ENCODE measurements at places on chromosomes 11 and 22.
A peak's percentile ranks its signal among the peaks of the same experiment; 100 is the strongest.

GRCh38 chr22:33766091-33766490, 154.2 kb downstream of the LARGE1 start:
- DNase-seq = no peak

DNA sequence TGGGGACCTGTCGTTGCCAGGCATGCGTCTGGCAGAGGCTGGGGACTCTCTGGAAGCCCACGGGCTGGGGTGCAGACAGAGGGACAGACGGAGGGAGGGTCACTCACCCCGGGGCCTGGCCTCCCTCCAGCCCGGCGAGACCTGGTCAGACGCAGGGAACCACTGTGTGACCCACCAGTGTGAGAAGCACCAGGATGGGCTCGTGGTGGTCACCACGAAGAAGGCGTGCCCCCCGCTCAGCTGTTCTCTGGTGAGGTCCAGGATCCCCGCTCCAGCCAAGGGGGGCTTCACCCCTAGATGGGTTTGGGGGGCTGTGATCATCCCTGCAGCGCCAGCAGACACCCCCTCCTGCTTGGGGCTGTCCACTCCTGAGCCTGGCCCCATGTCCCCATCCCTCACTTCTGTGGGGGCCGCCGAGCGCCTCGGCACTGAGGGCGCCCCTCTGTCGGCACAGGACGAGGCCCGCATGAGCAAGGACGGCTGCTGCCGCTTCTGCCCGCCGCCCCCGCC, 23.6 kb upstream of the MUC5B start:
- DNase-seq = no peak

DNA sequence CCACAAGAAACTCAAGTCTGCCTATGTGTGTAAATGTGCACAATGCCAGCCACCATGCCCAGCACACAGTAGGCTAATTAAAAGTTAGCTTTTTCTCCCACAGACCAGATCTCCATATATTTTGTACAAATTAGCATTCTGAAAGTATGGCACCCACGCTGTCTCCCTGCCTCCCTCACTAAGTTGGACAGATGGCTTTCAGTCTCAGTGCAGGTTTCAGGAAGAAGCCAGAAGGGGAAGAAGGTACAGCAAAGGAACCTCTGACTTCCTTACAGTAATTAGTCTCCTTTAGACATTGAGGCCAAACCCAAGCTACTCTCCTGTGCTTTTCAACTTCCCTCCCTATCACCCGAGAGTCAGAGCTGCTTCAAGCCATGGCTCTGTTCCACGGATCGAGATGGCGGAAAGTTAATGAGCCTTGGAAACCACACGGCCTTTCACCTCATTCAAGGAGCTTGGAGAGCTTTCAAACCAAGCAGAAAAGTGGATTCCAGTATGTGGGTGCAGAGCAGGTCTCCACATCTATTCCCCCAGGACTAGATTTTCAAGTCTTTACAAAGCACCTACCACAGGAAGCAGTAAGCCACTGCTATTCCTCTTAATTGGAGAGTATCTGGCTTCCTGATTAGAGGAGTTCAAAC, 221.1 kb upstream of the NARS2 start:
- DNase-seq = no peak

- no peak for DNase-seq
These were observed 1509.3 kb downstream of the FAM181B start for GRCh38 chr11:81224396-81224795.

- no peak for DNase-seq
These were observed 268.4 kb downstream of the NELL1 start for GRCh38 chr11:20937826-20938225.

DNA sequence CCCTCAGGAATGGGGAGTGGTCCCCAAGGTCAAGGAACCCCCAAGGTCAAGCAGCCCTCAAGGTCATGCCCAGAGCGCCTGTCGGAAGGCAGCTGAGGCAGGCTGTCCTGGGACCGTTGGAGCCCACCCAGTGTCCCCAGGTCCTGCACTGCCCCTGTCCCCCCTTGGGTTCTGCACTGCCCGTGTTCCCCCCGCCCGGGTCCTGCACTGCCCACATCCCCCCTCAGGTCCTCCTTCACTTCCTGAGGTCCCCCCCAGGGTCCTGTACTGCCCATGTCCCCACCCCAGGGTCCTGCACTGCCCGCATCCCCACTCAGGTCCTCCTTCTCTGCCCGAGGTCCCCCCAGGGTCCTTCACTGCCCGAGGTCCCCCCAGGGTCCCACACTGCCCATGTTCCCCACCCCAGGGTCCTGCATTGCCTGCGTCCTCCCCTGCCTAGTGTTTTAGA, 1073.0 kb downstream of the BRD1 start:
- DNase-seq = no peak

DNA sequence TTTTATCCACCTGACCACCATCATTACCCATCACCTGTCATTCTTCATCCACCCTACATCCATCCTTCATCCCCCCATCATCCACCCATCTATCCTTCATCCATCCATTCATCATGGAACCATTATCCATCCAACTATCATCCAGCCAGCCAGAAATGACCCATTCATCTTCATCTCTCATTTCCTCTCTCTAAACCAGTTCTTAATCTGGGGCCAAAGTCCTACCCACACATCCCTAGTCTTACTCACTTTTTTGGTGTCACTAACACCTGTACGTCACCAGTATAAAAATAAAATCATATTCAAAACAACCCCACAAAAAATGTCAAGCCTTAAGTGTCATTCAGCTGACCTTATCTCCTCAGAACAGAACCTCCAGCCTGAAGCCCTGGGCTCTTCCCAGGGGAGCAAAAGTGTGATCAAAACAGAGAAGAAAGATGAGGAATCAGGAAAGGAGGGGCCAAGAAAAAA, 12.3 kb downstream of the SPI1 start:
- no peak for DNase-seq

- DNase-seq = no peak
These were observed 7.3 kb downstream of the CDC42EP2 start for GRCh38 chr11:65321828-65322485.

GRCh38 chr11:126268361-126268707, 361 bp downstream of the SRPRA start:
- DNase-seq = no peak

DNA sequence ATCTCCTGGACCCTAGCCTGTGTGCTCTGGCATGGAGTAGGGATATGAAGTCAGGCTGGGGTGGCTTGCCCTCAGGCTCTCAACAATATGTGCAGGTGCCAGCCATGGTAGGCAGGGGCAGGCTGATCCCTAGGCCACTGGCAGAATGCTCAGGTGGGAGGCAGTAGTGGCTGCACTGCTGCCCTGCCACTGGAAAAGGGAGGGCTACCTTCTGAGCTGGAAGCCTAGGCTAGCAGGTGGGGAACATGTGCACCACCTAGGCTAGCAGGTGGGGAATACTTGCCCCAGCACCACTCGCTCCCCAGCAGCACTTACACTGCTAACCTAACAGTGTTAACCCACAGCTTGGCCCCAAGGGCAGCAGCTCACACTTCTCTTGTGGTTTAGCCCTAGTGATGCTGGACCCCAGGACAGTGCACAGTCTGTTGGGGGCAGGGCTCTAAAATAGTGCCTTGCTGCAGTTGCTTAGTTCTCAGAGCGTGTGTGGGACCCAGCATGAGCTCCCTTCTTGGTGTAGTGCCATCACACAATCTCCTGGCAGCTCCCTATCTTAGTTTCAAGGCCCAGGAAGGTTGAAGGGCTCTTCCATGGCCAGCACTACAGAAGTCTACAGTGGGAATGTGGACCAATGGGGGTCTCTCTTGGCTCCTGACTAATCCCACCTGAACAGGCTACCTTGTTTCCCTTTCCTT, 130.8 kb downstream of the FCHSD2 start:
- no peak for DNase-seq

GRCh38 chr11:35943713-35944502, at the start of gene LDLRAD3:
Gene LDLRAD3 (plus strand): TSS chr11:35944062. CDS start chr11:35944099, 37 bp downstream.
- peak; percentile 7 for DNase-seq

DNA sequence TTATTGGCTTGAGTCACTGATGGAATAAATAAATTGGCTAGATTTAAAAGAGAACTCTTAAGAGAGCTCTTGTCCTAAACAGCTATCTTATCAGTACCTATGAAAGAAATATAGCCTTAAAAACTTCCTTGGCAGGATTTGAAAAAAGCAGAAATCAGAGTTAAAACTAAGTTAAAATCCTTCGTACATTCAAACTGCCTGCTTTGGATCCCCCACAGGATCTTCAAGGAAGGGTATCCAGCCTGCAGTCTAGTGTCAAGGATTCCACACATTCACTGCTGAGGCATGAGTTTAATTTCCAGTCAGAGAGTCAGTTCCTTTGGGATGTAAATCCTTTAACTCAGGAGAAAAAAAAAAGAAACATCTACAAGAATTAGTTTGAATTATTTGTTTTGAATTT, 242.9 kb upstream of the UBASH3B start:
- no peak for DNase-seq

DNA sequence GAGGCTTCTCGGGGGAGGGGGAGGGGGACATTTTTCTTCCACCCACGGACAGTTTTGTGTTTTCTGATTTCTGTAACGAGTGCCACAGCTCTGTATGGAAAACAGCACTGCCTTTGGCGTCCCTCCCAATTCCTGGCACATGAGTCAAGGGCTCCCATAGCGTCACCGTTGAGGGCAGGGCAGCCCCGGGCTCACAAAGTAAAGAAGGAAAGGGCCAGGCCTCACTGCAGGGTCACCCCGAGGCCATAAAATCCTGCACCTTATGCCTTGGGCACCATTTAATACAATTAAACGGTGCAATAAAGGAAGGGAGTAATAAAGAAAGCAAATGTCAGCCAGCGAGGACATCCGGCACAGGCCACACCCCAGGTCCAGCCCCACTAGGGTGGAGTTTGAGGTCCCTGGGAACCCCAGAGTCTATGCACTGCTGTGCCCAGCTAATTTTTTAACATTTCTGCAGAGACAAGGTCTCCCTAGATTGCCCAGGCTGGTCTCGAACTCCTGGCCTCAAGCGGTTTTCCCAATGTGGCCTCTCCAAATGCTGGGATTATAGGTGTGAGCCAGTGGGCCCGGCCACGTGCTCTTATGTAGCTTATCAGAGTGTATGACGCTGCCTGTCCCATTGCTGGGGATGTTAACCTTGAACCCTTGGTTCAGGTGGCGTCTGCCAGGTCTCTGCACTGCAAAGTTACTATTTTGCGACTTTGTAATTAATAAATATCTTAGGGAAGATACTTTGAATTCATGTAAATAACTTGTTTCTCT, 13.6 kb upstream of the MUC2 start:
- no peak for DNase-seq

- DNase-seq = no peak
These were observed 342 bp downstream of the EFCAB6 start for GRCh38 chr22:43811777-43812148.

DNA sequence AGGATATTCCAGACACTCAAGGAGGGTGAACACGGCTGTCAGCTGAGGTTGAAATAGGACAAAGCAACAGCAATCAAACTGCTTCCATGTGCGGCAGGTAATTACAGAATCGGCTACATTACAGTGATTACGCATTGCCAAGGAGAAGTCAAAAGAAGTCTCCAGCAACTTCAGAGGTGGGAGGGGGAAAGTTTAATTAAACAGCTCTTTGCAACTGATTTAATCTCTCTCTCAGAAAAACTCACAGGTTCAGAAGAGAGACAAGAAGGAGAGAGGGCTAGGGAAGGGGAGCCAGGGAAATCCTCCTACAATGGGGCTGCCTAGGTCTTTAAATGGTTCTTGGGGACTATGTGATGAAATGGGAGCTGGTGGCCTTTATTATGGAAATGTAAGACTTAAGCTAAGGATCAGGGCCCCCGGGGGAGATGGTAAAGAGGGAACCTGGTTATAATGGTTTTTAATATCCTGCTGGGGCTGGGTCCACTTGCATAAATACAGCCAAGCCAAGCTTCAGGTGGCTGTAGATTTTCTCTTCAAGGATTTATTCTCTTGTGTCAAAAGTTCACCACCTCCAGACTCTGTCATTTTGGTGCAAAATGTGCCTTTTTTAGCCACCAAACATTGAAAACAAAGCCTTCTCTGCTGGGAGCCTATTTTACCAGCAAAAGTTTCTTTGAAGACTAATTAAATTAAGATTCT, 354.7 kb upstream of the NARS2 start:
- DNase-seq = no peak

GRCh38 chr22:33130473-33130872, 72.3 kb upstream of the SYN3 start:
- no peak for DNase-seq

GRCh38 chr11:31499576-31500178, 9.7 kb downstream of the IMMP1L start:
- no peak for DNase-seq

- DNase-seq = no peak
These were observed 98.5 kb upstream of the SLC22A12 start for GRCh38 chr11:64492561-64492960.
